ENCODE measurements at places on chromosomes 1 and 21.

- no peak for DNase-seq
Observed at GRCh38 chr21:44520326-44521300, 19.4 kb downstream of the KRTAP10-1 start.

DNA sequence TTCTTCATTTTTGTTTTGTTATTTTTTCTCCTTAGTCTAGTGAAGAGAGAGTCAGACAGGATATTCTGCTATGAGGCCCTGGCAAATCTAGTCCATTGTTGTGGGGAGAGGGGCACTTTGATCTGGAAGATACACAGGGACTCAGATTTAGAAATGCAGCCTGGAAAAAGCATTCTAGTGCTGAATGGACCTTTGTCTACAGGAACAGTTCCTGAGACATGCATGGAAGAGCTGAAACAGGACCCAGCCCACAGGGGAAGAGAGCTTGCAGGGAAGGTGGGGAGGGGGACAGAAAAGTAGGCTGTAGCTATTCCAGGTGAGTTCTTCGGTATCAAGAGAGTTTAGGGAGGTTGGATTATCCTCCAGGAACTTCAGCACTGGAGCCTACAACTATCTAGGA lies 98.5 kb downstream of the AKT3 start:
- no peak for DNase-seq

GRCh38 chr1:46289976-46290375 lies 13.4 kb downstream of the LRRC41 start:
- no peak for DNase-seq

DNA sequence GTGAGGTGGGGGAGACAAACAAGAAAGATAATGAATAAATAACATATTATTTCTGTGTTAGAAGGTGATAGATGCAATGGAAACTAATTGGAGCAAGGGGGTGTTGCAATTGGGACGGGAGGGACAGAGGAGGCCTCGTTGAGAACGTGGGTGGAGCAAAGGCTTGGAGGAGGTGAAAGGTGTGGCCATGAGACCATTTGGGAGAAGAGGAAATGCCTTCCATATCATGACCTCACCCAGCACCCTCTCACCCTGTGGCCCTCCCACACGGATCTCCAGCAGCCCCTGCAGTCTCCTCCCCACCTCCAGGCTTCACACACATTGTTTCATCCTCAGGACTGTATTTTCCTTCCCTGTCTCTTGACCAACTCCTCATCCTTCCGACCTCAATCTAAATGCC lies 85.3 kb upstream of the ARHGAP29 start:
- no peak for DNase-seq

GRCh38 chr1:29379443-29380073 lies 143.2 kb downstream of the PTPRU start:
- peak; percentile 45 for DNase-seq

- no peak for DNase-seq
Observed at GRCh38 chr1:40363721-40364120, 9.8 kb upstream of the SMAP2 start.

GRCh38 chr1:71831646-71832045 lies 450.7 kb downstream of the NEGR1 start:
- DNase-seq = no peak

DNA sequence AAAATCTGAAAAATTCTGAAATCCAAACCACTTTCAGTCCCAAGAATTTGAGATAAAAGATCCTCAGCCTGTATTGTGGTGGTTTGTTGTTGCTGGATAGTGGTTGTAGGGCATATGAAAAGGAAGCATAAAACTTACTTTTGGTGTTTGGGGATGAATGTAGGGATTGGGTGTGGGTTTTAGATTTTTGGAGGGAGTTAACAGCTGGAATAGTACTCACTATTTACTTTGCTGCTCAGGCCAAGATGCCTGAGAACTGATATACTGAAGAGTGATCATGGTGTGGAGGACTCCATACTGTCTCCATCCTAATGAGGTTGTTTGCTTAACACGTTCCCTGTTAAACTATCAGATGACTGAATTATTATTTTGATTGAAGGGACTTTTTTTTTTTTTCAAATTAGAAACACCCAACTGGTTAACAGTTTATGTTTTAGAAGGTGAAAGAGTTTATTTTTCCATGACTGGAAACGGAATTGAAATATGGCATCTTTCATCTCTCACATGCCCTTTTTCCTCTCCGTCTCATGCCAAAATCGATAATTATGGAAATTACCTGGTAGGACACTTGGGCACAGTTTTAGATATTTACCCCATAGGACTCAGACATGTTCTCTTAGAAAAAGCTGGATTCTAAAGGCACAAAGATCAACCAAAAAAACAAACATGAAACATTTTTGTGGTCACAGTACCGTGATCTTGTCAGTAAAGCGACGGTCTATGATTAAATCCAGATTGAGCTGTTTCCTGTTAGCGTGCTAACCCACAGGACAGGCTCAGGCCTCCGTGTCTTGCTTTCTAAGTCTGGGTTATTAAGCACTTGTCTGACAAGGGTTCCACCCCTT lies 37.3 kb downstream of the RGL1 start:
- DNase-seq = peak; percentile 7

DNA sequence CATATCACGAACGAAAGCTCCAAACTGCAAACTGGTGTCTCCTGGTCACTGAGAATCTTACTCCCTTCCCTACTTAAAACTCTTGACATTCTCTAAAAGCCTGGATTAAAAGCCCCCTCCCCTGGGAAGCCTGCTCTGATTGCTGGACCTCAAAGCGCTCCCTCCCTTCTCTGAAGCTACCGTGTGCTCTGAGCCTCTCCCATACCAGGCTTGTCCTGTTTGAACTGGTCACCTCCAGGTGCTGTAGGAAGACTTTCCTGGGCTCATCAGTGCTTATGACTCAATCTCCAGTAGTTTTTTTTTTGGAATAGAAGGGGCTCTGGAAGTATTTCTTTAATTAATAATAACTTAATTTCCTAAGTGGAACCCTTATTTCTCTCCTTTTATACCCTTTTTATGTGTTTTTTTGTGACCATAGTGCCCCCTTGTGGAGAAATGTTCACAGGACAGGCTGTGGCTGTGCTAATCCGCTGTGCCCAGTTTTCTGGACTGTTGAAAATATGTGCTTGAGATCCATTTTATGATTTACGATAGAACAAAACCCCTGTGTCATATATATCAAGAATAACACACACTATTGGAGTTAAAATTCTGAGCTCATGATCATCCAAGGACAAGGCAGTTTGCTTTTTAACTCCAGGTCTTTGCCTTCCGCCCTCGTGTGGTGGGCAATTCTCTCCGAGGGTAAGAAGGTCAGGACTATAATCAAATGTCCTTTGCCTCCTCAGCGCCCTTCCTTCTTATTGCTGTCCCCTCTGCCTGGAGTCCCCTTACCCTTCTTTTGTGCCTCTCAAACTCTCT lies 16.9 kb downstream of the MTARC1 start:
- DNase-seq = peak; percentile 42

DNA sequence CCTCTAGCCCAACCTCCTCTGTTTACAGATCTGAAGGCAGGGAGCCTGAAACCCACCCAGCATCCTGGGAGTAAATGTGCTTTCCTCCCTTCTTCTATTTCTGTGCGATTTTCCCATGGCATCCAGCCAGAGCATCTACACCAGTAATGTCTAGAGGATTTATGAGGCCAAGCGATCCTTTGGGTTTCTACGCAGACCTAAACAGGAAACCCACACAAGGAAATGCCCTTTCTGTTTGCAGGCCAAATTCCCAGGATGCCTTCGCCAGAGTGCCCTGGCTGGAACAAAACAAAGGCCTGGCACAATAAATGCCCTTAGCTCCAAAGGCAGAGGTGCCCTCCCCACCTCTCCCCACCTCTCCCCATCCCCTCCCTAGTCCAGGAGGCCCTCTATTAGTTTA lies 110.5 kb upstream of the CDC42BPA start:
- no peak for DNase-seq

GRCh38 chr21:42508371-42508770 lies 5.3 kb upstream of the SLC37A1 start:
- DNase-seq = peak; percentile 61

DNA sequence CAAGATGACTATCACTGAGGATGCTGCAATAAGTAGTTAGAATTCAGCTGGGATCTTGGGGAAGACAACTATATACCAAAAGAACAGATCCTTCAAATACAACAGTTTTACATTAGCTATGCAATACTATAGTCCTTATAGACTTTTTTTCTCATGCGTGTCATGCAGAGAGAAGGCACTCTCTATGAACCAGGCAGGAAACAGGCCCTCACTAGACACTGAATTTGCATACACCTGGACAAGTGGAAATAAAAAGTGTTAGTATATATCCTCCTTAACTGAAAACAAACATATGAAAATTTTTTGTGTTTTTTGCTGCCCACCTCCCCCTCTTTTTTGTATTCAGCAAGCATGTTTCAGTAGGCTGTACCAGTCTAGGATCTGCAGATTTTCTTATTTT lies 29.9 kb downstream of the TMCO1 start:
- no peak for DNase-seq

- DNase-seq = no peak
Observed at GRCh38 chr1:160488347-160489058, 34.6 kb downstream of the SLAMF6 start.

GRCh38 chr1:219883400-219884332 lies 44.7 kb downstream of the SLC30A10 start:
- DNase-seq = peak; percentile 35

- no peak for DNase-seq
Observed at GRCh38 chr1:157418659-157419058, 133.7 kb downstream of the FCRL5 start.
